OCI-M1 (cell line): ENCODE measurements at places on chromosomes 2 and 18.

GRCh38 chr2:224918626-224919471 is 123.4 kb downstream of the DOCK10 start:
- DNase-seq, result no peak

- DNase-seq, result no peak
These were observed 80.6 kb downstream of the SPTBN1 start for GRCh38 chr2:54536720-54537119.

- peak; percentile 73 for DNase-seq
These were observed 20.4 kb upstream of the BCL2 start for GRCh38 chr18:63339920-63340484.

GRCh38 chr2:104413890-104414289 is 440.0 kb upstream of the POU3F3 start:
- DNase-seq, result no peak

DNA sequence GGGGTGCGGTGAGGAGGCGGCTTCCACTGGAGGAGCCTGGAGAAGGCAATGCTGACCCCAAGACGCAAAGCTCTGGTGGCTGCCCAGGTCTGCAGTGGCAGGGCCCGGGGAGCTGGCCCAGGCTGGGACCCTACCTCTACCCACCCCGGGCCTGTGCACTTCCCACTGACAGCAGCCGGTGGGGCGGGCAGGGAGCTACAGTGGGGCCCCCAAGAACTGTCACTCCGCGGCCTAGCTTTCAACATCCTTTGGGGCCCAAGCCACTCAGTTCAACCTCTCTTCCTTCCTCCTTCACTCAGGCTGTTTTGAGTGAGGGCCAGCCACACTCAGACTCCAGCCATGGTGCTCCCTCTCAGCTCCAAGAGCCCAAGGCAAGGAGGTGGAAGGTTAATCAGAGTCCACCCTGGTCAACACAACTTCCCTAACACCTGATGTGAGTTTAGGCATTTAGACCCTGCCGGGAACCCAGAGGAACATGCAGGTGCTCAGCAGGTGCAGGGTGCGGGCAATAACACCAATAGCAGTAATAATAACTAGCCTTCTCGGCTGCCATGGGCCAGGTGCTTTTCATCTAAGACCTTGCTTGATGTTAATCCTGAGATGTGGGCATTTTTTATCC is 93.6 kb downstream of the ZFP36L2 start:
- DNase-seq, result no peak

DNA sequence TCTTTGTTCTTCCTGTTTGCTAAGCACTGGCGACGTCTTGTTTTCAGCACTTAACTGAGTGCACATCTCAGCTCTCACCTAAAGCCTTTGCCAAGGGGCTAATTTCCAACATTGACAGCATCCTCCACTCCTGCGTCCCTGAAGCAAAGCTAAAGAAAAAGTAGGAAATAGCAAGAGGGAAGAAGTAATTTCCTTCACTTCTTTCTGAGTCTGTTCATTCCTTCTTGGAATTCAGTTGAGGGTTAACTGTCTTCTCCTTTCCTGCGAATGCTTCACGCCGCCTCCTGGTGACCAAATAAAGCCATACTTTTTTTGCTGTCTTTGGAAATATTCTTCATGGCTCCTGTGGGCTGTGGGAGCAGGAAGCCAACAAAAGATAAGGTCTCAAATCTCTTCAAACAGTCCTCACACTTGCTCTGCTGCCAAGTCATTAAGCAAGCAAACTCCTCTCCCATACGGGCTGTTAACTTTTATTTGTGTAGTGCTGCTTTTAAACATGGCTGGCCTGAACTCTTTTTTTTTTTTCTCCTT is 100.9 kb downstream of the DPP10 start:
- peak; percentile 88 for DNase-seq

DNA sequence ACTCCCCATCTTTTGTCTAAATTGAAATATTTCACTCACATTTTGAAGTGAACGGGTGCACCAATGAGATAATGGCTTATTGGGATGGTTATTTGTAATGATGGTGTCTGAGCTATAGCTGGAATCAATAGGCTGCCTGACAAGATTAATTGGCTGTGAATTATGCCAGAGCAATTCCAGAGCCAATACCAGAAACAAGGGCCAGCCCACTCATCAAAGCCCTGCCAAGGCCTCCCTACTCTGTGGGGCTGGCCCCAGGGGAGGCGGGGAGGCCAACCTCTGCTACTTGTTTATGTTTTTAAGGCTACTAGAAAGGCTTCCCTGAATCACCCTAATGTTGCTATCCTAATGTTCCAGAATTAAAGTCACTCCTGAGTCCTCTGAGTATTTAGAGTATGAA is 29.1 kb upstream of the NEMP2 start:
- DNase-seq, result no peak

DNA sequence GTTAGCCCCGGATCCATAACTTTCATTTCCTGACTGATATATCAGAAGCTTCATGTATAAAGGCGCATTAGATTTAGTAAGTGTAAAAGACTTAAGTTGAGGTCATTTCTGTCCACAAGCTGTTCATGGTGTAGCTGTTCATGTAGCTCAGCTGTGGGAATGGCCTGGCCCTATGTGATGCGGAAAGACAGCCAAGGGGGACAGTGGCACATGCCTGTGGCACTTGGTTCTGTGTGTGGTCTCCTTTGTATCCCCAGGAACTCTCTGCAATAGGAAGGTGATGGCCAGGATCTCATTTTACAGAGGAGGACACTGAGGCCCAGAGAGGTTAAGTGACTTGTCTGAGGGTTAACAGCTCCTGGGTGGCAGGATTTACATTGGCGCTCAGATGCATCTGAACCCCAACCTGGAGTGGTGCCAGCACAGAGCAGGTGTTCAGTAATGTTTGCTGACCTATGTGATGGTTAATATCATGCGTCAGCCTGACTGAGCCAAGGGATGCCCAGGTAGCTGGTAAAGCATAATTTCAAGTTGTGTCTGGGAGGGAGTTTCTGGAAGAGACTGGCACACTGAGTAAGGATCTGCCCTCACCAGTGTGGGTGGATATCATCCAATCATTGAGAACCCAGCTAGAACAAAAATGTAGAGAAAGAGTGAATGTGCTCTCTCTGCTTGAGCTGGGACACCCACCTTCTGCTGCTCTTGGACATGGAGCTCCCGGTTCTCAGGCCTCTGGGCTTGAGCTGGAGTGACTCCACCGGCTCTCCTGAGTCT is 25.4 kb downstream of the HPCAL1 start:
- no peak for DNase-seq

DNA sequence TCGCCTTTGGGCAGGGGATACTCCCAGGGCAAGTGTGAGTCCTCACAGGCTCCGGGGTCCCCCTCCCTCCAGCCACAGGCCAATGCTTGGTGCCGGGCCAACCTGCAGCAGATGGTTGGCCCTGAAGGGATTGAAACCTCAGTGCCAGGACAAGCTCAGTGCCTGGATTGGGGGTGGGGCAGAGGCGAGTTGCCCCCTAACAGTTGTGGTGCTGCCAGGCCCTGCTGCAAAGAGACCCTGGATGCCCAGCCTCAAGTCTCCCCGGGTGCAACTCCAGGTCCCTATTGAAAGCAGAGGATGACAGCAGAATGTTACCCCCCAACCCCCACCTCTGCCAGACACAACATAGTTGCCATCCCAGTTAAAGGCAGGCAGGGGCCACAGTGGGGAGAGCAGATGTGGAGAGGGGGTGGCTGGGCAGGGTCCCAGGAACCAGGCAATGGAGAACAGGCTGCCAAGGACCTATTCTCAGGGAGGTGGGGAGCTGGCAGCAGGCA is 9.5 kb upstream of the RNF103 start:
- DNase-seq, result no peak

- no peak for DNase-seq
These were observed 11.1 kb downstream of the MBP start for GRCh38 chr18:77121523-77121922.

GRCh38 chr2:69936906-69937305 is 22.0 kb downstream of the MXD1 start:
- DNase-seq, result no peak

DNA sequence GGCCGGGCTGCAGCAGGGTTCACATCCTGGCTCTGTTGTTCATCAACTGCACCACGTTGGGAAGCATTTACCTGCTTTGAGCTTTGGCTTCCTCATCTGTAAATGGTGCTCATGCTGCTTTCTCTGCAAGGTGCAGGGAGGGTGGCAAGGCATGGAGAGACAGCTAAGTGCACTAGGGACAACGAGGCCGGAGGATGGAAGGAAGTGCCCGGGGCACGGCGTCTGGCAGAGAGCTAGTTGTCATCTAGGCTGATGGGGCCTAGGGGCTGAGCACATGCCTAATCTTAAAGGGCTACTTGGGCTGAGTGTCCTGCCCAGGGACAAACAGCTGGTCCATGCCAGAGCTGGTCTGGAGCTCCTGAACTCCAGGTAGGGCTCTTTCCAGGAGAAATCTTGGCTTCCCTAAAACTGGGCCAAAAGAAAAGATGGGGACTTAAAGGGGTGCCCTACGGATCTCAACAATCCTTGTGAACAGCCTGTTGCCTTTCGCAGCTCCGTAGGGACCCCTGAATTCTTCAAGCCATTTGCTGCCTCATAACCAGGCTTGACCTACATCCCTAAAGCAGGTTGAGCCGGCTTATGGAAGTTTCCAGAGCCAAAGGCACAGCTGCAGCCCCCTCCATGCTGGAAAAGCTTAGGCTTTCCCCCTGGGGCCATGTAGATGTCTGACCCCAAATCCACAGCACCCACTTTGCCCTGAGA is 130.8 kb downstream of the SMAD7 start:
- no peak for DNase-seq

- DNase-seq, result no peak
These were observed 25.0 kb downstream of the ZAP70 start for GRCh38 chr2:97738179-97739019.

GRCh38 chr18:21315741-21316197 is 73.7 kb downstream of the GREB1L start:
- DNase-seq, result no peak

GRCh38 chr2:68086166-68086565 is 23.4 kb upstream of the C1D start:
- DNase-seq, result no peak

GRCh38 chr2:129605646-129606045 is 373.8 kb upstream of the RAB6C start:
- DNase-seq, result no peak

DNA sequence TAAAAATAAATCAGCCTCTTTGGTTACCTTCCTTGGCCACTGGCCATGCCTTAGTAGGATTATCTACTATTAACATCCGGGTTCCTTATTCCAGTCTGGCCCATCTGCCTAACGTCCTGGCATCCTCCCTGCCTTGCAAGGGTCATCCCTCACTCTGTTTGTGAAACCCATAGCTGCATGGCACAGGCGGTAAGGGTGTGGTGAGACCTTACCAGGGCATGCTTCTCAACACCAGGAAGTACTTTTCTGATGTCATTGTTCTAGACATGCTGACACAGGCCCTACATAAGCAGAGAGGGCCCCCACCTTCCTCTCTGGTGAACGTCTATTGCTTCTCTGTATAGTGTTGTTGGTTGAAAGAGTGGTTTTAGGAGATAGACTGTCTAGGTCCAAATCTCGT is 296.8 kb upstream of the SPRED2 start:
- no peak for DNase-seq

GRCh38 chr2:145836986-145837385 is 1317.1 kb upstream of the ZEB2 start:
- DNase-seq, result no peak

- no peak for DNase-seq
These were observed 77.1 kb downstream of the ANKRD44 start for GRCh38 chr2:197233473-197233872.

GRCh38 chr2:198731842-198732399 is 725.8 kb downstream of the SATB2 start:
- DNase-seq, result no peak

- DNase-seq, result no peak
These were observed 419.6 kb upstream of the POU3F3 start for GRCh38 chr2:104434318-104434792.

GRCh38 chr2:54084600-54084999 is 30.8 kb upstream of the ACYP2 start:
- peak; percentile 24 for DNase-seq

DNA sequence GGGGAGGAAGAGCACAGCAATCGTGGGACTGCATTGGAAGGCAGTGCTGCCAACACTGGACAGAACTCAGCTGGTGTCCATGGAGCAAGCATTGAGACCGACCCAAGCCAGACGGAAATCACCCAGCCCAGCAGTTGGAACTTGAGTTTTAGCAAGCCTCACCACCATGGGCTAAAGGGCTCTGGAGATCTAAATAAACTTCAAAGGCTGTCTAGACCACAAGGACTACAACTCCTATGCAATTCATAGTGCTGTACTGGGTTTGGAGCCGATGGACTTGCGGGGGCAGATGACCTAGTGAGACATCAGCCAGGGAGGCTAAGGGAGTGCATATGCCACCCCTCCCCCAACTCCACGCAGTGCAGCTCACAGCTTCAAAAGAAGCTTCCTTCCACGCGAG is 243.6 kb upstream of the SLC39A10 start:
- DNase-seq, result no peak
